Activated gamma-delta T cell treated with anti-CD3 and anti-CD28 coated beads, Interleukin-2, amount 50 U/mL, for 16 hours (primary cell): ENCODE measurements at places on chromosomes 12 and 14.

DNA sequence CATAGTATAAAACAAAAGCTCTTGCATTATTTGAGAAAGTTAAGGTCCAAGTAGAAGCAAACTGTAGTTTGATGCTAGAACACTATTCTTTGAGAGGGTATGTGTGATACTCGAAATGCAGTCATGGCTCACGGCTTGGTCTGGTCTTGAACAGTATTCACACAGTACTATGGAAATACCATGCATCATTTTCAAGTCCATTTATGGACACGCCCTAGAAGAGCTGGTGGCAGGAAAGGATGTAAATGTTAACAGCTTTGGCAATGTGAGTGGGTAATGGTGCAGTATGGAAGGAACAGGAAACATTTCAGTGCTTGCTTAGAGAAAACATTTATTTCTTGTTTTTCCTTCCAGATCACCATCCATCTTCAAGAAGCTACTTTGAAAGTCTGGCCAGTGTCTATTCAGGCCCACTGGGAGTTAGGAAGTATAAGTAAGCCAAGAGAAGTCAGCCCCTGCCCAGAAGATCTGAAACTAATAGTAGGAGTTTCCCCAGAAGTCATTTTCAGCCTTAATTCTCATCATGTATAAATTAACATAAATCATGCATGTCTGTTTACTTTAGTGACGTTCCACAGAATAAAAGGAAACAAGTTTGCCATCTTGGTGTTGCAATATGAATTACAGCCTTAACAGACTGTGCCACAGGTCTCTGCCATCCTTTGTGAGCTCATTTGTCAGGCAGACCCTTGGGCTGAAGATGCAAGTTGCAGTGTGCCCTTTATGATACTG lies 5.7 kb upstream of the AKAP5 start:
- no peak for DNase-seq

- no peak for DNase-seq
These were observed 102.1 kb downstream of the ERGIC2 start for GRCh38 chr12:29278673-29279420.

DNA sequence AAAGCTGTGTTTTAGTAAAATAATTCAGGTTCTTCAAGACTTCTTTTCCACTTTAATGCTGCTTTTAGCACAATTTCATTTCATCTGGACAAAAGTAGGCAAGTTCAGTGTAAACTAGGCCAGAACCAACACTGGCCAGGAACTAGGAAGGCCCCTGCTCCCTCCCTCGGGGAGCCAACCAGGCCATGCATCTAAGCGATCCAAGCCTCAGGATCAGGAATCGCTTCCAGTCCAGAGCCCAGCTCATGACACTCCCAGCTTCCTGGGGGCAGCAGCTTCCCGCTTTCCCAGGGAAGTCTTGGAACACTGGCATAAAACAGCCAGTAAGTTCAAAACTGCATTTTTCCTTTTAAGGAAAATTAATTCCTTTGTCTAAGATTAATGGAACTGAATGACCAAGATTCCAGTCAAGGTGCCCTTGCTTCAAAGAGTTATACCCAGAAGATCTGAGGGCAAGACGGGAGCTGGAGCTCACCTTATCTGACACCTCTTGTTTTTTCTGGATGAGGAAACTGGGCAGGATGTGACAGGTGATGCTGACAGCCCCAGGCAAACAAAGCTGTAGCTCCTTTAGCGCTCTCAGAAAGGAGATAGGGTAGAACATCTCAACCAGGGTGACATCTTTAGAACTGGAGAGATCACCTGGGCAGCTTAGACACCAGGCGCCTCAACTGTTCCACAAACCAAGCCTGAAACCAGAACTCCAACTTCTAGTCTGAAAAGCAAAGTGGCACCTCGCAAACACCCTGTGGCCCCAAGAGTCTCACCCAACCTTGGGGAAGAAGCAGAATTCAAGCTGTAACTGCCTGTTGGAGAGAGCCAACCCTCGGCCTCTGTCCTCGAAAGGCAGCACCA lies 61.4 kb upstream of the PNMA1 start:
- DNase-seq, result no peak

DNA sequence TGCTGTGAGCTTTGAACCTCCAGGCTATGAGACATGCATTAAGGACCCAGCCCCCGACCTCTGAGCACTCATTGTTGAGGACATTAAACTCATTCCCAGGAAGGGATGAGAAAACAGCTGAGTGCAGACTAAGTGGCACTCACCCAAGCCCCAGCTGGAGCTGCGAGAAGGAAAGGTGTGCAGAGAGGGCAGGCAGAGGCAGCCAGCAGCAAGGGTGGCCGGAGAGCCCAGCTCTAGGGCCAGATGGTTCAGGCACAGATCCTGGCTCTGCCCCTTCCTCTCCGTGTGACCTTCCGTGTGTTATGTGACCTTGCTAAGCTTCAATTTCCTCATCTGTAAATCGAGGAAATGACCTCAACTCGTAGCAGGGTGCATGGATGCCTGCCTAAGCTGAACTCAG lies 3.7 kb downstream of the TSPAN11 start:
- no peak for DNase-seq

DNA sequence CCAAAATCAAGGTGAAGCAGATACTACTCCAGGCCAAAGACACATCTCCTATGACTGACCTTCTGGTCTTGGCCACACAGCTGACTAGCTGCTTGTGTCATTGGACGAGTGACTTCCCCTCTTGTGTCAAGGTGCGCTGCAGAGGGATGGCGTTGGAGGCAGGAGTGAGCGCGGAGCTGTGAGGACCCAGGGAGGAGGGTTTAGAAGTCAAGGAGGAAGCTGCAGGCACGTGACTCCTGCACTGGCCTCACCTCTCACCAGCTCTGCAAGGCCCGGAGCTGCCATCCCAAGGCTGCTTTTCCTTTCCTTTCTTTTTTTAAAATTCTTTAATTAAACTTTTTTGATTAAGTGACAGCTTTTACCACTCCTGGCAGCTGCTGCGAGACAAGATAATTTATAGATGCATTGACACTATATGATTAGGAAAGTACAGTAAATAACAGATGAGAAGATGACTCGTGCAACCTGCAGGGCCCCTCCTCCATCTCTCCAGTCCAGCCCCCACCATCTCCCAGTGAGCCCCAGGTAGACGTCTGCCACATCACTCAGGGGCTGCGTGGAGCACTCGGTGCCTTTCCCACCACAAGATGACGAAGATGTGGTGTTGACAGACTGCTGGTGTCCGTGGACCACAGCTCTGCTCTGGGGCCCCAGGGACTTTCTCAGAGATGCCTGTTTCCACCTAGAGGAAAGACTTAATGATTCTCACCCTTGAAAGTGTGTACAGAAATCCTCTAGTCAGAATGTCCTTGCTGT lies 350.6 kb downstream of the CACNA1C start:
- DNase-seq, result no peak

- DNase-seq, result no peak
These were observed at the start of gene PTPRR for GRCh38 chr12:70920251-70920851. TSS of gene PTPRR (minus strand) at chr12:70920738. CDS start at chr12:70920390, 348 bp downstream.

DNA sequence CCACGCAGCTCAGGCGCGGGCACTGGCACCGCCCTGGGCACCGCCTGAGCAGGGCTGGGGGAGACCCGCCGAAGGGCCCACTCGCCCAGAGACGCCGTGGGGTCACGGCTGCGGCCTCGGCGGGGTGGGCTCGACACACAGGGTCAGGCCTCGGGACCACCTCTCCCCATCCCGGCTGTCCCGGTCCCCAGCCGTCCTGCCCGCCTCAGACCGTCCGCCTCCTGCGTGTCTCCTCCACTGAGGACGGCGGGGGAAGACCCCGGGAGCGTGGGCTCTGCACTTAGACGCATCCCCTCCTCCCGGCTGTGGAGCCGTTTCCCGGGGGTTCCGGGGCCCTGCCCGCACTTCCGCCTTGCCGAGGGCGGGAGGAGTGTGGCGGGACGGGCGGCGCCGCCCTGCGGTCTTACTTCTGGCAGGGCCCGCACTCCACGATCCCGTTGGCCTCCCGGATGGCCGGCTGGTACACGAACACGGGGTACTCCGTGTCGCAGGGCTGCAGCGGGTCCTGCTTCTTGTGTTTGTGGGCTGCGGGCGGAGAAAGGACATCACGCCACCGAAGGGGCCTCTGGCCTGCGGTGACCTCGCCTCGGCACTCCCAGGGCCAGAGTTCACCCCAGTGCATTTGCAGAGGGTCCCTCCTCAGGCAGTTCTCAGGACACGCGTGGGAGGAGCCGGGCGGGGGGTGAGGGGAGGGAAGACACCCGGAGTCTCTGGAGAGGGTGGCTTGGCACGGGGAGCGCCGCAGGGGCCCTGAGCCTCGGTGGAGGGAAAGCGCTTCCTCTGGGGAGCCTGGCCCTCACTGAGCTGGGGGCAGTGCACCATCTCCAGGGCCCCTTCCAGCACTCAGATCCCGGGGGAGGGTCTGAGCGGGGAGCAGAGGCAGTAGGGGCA lies 23.1 kb upstream of the LRTM2 start:
- peak; percentile 34 for DNase-seq

- DNase-seq, result no peak
These were observed 316.6 kb downstream of the GLT1D1 start for GRCh38 chr12:129169928-129170327.
